Common myeloid progenitor, CD34-positive (primary cell): ENCODE measurements at places on chromosomes 5 and 9.

GRCh38 chr5:142984011-142984410, 213.8 kb downstream of the ARHGAP26 start:
- no peak for DNase-seq

- DNase-seq: no peak
Observed at GRCh38 chr5:174727794-174728680, 3.7 kb downstream of the MSX2 start.

- no peak for DNase-seq
Observed at GRCh38 chr5:14431534-14431933, 150.1 kb upstream of the OTULINL start.

- DNase-seq: no peak
Observed at GRCh38 chr5:122745597-122745996, 29.3 kb upstream of the SNX2 start.

GRCh38 chr5:158494541-158494940, 605.2 kb downstream of the EBF1 start:
- no peak for DNase-seq

DNA sequence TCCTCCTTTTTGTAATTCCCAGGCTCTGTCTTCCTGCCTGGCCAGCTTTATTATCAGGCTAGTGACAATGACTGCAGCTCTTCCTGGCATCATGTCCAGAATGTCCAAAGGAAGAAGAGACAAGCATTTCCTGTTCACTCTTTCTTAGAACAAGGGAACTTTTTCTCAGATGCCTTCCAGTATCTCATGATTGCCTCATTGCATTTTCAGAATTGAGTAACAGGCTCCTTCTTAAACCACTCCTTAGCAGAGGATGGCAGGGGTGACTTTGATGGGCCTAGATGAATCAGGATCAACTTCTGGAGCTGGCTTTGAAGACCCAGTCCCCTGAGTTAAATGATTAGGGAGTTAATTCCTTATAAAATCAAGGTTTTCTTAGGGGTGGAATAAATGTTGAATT, 92.9 kb upstream of the RASGRF2 start:
- DNase-seq: no peak

DNA sequence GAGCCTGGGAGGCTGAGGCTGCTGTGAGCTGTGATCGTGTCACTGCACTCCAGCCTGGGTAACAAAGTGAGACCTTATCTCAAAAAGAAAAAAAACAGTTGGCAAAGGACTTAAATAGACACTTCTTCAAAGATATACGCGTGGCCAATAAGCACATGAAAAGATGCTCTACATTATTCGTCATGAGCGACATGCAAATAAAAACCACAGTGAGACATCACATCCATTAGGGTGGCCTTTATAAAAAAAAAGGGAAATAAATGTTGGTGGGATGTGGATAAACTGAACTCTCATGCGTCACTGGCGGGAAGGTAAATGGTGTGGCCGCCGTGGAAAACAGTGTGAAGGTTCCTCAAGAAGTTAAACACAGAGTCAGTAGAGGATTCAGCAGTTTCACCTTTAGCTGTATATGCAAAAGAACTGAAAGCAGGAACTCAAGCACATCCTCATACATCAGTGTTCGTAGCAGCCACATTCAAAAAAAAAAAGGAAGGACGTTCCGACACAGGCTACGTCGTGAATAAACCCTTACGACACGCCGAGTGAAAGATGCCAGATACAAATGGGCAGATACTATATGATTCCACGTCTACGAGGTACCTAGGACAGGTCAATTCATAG, 24.5 kb upstream of the NRARP start:
- peak; percentile 97 for DNase-seq

DNA sequence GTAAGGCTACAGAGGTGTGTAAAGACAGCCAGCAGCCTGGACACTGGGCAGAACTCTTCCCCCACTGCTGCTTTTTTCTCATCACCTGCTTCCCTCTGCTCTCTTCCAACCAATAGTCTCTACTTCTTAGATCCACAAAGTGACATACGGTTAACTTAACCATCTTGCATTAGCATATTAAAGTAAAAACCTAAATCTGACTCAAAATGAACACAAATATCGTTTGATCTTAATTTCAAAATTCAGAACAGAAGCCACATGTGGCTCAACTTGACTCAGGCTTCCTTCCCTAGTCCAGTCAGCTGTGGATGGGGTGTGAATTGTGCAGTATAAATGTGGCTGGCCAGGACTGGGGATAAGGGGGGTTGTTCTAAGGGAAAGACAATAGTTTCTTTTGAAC, 114.3 kb downstream of the STARD4 start:
- DNase-seq: no peak

- DNase-seq: no peak
Observed at GRCh38 chr5:116557669-116558271, 16.9 kb downstream of the SEMA6A start.

- DNase-seq: no peak
Observed at GRCh38 chr5:122565331-122565730, 209.5 kb upstream of the SNX2 start.

GRCh38 chr9:16421532-16421931, 448.9 kb downstream of the BNC2 start:
- DNase-seq: no peak

DNA sequence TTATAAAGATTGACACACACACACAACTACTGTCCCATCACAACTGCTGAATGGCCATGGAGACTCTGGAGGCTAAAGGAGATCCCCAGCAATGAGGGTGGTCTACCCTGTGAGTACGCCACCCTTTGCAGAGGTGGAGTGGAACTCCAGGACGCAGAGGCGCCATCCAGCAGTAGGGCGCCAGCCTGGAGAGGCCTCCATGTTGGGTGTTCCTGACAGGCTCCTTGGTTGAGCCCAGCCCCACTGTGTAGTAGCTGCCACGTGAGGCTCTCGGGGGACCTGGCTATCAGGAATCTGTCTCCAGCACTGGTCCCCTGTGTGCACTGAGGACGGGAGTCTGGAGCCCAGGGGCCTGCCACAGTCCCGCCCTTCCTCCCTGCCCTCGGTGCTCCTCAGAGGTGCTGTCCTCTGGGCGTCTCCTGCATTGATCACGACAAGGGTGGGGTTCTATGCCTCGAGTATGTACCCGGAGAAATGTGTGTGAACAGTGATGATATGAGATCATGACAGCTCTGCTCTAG, 72.3 kb downstream of the DAP start:
- no peak for DNase-seq

- peak; percentile 61 for DNase-seq
Observed at GRCh38 chr5:157459715-157460599, at the start of gene NIPAL4. Gene NIPAL4, plus strand, starts transcription at chr5:157460213. Its CDS starts 108 bp downstream, at chr5:157460321.

- no peak for DNase-seq
Observed at GRCh38 chr5:156800929-156801328, 49.2 kb upstream of the PPP1R2B start.

GRCh38 chr5:93600409-93601070, 17.5 kb downstream of the NR2F1 start:
- no peak for DNase-seq

GRCh38 chr9:110126499-110126941, 81.4 kb downstream of the C9orf152 start:
- peak; percentile 53 for DNase-seq

- DNase-seq: no peak
Observed at GRCh38 chr9:6212722-6213375, 2.8 kb upstream of the IL33 start.

GRCh38 chr5:62627121-62627520, 48.5 kb downstream of the LRRC70 start:
- no peak for DNase-seq

DNA sequence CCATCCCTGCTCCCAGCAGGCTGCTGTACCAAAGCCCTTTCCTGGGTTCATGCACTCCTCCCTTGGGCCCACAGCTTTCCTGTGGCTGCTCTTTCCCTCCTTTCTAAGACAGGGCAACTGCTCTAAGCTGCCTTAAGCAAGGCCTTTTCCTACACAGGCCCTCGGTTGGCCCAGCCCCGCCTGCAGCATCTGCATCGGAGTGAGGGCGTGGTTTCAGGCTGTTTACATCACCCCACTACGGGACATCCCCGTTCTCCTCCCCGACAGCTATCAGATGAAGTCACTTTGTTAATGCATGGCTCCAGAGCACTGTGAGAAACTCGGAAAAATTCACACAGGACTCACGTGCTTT, 3.4 kb downstream of the DPH7 start:
- no peak for DNase-seq

- no peak for DNase-seq
Observed at GRCh38 chr9:14395317-14396082, 81.6 kb upstream of the NFIB start.

DNA sequence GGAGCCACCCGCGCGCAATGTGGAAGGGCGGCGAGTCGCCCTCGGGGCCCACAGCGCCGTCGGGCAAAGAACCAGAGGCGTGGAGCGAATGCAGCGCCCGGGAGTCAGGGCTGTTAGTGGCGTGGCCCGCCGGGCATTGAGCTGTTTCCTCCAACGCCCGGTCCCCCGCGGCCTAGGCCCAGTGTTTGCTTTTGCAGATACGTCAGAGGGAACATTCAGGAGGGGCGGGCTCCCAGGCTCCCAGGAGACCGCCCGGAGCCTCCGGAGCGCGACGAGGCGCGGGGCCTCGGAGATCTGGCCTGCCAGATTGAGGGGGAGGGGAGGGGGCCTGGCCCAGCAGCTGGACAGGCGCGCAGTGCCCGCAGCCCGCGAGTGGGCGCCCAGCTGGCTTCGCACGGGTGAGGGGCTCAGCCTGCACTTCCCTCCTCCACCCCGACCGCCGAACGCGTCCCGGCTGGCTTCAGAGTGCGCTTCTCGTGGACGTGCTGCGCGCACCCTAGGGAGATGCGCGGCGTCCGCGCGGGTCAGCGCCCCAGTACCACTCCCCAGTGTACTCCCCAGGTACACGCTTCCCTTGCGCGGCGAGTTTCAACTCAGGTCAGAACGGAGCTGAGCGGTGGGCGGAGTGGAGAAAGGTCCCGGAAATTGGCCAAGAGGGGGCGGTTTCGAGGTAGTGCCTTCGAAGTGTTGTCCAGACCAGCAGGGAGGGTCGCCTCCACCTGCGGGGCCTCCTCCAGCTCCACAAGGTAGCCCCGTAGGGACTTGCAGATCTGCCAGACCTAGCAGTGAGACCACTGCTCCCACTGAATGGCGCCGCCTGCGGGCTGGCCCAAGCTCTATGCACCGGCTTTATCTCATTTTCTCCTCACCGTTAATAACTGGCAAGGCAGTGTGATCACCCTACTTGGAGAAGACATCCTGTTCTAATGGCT, 130.4 kb downstream of the TMEM174 start:
- no peak for DNase-seq

DNA sequence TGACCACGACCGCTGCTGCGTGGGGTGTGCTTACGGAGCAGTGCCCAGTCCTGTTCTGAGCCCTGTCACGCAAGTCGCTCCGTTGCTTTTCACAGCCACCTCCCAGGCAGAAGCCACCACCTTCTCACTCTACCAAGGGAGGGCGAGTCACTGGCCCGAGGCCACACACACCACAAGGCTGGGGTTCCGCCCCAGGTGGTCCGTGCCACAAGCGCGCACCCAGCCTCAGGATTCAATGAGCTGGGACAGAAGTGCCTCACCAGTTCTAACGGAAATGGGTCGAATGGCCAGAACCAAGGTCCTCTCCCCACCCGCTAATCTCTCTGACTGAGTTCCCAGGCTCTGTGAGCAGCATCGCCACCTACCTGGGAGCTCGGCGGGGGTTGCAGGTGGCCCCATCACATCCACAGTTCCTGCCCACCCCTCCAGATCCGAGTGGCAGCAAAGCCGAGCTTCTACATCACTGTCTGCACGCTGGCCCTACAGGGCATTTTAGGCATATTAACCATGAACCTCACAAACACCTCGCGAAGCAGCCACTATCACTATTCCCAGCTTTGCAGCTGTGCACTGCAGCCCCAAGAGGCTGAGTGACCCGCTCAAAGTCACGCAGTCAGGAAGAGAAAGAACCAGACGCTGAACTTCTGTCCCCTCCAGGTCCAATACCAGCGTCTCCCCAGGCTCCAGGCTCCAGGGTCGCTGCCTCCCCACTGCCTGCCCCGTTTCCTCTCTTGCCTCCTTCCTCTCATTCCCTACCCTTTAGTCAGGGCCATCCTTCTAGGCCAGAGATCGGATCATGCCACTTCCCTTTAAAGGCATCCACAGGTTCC, 92.1 kb upstream of the PHYKPL start:
- no peak for DNase-seq

DNA sequence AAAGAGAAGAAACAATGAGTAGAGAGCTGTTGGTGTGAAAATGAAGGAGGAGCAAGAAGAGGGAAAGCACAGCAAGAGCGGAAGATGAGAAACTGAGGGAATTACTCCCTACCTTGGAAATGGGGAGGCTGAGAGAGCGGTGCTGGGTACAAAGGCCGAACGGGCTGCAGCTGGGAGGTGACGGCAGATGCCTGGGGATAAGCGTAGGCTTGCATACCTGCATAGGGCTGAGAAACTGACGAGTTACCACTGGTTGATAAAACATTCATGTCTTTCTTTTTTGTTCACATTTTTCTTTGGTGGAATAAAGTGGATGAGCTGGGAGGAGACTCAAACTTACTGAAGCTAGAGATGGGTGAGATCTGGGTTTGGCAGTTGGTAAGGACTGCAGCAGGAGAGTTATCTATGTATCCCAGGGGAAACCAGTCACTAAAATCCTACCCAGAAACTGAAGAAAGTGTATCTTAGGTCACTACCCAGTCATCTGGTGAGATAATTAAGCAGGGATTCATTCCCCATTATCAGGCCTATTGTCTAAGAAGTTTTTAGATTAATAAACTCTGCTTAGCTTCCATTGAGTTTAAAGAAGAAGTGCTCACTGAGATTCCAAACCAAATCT, 34.8 kb downstream of the FKBP15 start:
- no peak for DNase-seq

DNA sequence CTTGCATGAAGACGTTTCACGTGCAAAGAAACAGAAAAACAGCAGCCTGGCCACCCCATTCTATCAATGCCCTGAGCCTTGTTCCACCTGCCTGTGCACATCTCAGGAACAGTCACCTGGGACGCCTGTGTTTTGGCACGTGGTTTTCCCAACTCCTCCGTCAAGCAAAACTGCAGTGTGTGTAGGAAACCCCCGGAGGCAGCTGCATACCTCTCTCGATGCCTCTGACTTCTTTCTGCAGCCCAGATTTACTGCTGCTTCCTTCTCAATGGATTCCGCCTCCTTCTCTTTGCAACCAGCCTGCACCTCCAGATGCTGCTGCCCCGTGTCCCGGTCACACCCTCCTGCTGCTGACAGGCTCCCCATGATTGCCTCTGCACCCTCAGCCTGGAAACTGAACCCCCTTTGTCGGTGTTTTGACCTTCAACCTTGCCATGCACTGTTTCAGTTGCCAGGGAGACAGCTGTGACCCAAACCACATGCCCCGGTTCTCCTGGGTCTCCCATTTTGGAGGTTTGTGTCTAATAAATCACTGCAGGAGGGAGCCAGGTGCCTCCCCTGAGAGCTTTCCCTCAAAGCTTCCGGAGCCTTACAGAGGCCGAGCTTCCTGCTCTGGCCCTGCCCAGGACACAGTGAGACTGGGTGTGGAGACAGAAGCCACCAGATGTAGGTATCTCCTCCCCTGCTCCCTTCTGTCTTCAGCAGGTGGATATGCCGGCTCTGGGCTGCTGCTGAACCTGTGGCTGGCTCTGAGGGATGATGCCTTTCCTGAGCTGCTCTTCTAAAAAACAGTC, 395.5 kb upstream of the IRX1 start:
- DNase-seq: no peak

DNA sequence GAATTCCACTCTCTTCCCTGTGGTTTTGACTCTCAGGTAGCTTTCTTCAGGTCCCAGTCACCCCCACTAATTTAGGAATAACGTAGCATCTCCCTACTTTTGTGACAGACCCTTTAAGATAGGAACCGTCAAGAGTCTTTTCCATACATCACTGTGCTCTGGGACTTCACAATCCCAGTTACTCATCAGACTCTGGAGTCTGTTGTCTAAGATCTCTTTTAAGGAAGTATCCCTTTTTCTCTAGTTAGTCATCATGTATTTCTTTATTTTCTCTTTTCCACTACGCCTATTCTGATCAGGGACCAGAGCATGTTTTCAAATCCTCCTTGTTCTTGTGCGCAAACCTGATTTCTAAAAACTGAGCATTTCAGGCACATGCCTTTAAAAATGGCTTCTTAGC, 143.0 kb downstream of the GOLPH3 start:
- DNase-seq: no peak
